Stimulated activated CD4-positive, alpha-beta T cell treated with anti-CD3 and anti-CD28 coated beads, TNF-alpha, amount 100 ng/mL, for 1 hour (primary cell): ENCODE measurements at places on chromosomes 3 and 15.

DNA sequence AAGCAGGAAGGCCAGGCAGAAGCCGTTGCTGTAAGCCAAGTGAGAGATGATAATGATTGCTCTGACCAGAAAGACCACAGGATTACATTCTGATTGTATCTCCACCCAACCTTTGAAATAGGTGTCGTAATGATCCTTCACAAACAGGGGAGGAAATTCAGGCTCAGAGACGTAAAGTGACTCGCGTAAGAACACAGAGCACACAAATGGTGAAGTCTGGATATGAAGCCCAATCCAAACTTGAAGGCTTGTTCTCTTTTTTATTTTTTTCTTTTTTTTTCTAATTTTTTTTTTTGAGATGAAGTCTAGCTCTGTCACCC is 25.3 kb upstream of the PIAS1 start:
- no peak for DNase-seq

- no peak for DNase-seq
Measured at GRCh38 chr3:195282961-195283360, 12.0 kb upstream of the XXYLT1 start.

- DNase-seq, result no peak
Measured at GRCh38 chr3:178392511-178392926, 143.7 kb upstream of the KCNMB2 start.

GRCh38 chr15:60583946-60584345 is 105.0 kb upstream of the ICE2 start:
- DNase-seq, result no peak

DNA sequence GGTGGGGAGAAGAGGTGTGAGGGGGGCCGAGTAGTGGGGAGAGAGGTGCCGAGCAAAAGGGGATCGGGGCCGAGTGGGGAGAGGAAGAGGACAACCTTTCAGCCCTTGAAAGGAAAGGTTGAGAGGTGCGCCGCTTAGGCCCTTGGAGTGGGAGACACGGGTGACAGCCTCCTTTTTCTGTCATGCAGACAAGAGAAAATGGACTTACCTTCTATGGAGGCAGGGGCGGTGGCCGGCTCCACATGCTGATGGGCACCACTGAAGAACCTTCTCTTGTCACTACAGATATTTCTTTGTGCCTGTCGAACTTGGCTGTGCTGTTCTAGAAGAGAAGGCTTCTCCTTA is 421 bp downstream of the KLHL18 start:
- no peak for DNase-seq

DNA sequence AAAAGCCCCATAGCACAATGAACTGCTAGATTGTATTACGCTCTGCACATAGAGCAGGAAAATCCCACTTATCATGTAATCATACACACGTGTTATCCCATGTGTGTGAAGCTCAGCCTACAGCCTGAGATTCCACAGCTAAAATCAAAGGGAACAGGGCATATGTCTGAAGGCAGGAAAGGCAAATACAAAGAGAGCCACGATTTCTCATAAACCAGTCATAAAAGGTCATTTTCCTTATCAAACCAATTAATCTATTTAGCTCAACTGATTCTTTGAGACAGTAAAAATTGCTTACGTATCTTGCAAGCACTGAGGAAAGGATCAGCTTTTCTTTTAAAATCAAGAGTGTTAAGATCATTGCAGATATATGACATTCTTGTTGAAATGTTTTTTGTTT is 199.5 kb upstream of the TBL1XR1 start:
- DNase-seq, result no peak

- no peak for DNase-seq
Measured at GRCh38 chr3:112627419-112627818, 13.5 kb downstream of the CCDC80 start.

DNA sequence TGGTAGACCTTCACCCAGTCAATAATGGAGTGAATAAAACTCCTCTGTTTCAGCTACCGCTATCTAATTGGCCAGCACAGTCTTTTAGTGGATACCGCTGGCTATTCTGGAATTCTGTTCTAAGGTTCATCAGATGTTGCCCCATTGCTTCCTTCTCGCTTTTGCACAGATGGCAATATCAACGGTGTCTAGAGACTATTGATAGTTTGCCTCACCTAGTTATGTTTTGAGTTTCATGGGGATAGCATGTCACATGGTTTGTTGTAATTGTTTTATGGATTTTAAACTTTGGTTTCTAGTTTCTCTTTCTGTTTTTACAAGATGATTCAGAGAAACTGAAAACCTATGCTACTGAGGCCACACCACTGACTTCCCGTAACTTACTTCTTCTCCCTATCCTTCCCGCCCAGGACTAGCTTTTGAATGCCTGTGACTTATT is 2.0 kb downstream of the XRN1 start:
- no peak for DNase-seq

DNA sequence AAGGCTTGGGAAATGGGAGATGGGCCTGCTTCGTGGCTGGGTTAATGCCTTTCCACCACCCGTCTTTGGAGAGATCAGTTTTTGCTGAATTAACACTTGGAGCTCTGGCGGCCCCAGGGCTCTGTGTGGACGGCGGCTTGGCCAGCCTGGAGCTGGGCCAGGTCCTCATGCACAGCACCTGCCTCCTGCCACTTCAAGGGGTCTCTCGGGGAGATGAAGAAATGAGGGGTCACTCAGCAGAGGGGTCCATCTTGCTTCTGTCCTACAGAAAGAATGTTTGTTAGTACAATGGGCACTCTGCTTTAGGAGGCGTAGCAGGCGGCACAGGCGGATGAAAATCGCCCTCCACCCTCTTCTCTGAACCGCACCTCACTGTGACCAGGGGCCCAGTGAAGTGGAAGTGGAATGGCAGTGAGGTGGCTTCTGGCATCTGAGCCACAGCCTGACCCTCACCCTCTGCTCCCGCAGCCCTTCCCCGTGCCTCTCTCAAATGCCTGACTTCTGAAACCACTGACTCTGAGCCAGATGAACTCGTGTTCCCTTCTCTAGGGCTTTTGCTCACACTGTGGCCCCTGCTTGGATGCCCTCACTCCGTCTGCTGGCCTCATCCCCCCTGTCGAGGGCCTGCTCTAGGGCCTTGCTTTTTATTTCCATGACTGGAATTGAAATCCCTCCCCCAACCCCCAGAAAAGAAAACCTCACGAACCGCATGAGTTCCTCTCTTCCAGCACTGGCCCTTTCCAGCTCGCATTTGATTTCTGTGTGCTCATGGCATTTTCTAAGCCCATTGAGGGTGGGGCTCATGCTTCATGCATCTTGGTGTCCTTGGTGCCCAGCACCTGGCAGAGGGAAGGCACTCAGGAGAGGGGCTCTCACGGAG is 42.2 kb downstream of the CHDH start:
- DNase-seq, result no peak

- DNase-seq, result no peak
Measured at GRCh38 chr3:117285737-117286136, 576.2 kb downstream of the TUSC7 start.

DNA sequence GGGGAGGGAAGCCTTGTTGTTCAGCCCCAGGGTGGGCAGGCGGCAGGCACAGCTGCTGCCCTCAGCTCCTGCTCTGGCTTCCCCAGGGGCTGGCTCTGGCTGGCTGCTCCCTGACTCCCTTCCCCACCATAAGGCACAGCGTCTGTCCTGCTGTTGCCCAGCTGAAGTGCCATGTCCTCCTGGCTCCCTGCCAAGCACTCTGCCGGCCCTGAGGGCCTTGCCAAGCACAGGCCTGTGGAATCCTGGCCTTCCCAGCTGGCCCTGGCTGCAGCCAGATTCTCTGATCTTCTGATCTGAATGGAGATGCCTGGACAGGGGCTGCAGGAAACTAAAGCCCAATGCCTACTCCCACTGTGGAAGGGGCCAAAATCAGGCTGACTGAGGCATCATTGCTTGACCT is 1.1 kb downstream of the IQCF6 start:
- no peak for DNase-seq

GRCh38 chr3:36900474-36901443 is 44.1 kb downstream of the TRANK1 start:
- no peak for DNase-seq

DNA sequence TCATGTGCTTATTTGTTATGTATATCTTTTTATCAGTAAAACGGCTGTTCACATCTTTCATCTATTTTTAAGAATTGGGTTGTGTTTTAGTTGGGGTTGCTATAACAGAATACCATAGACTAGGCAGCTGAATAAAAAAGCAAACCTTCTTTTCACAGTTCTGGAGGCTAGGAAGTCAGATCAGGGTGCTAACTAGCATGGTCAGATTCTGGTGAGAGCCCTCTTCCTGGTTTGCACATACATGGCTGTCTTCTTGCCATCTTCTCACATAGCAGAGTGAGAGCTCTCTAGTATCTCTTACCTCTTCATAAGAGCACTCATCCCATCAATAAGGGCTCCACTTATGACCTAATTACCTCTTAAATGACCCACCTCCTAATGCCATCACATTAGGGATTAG is 33.8 kb downstream of the NMD3 start:
- DNase-seq, result no peak

DNA sequence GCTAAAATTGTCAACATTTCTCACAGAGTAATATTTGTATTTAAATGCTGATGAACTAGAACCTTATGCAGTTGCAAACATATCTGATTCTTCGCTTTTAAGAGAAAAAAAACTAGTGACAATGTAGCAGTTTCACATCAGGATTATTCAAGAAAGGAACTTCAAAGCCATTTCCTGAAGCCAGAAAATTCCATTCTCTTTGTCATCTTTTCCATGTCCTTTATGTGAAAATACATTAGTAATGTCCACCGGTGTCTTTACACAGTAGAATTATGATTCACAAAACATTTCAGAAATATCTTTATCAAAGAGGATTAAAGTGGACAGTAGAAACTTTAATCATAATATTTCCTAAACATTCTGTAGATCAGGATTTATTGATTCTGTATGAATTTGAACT is 12.7 kb upstream of the LXN start:
- DNase-seq, result no peak

GRCh38 chr15:67175643-67176071 is 78.8 kb downstream of the AAGAB start:
- DNase-seq, result no peak

GRCh38 chr3:66113542-66113941 is 74.8 kb upstream of the MAGI1 start:
- DNase-seq, result no peak

- no peak for DNase-seq
Measured at GRCh38 chr15:74134387-74135027, 4.1 kb downstream of the ISLR2 start.

DNA sequence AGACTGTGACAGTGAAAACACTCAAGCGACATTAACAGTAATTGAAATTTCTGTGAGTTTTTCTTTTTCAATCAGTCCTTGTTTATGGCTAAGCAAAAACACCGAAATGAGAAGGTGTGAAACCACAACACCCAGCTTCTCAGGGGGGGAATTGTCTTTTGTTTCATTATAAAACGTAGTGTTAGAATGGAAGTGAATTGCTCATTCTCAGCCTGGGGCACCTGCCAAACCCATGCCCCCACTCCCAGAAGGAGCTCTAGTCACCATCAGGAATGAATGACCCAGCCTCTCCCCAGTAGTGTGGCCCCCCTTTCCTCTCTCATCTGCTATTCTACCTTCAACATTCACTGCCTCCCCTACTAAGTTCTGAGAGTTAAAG is 185.8 kb upstream of the CFAP20DC start:
- no peak for DNase-seq

- no peak for DNase-seq
Measured at GRCh38 chr3:149435996-149436885, 38.3 kb upstream of the TM4SF4 start.

DNA sequence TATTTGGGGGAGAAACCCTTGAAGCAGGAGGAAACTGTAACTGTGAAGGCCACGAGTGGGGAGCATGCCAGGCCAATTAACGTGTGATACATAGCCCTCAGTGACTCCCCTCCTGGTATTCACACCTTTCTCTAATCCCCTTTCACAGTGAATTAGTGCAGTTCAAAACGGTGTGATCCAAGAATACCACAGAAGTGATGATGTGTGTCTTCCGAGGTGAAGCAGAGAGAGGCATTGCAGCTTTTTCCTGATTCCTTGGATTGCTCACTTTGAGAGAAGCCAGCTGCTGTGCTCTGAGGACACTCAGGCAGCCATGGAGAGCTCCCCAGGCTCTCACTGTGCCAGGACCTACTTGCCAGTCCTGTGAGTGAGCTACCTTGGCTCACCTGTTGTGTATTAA is 17.3 kb downstream of the NIPA2 start:
- no peak for DNase-seq

GRCh38 chr3:36063992-36064391 is 316.3 kb upstream of the STAC start:
- DNase-seq, result no peak

- no peak for DNase-seq
Measured at GRCh38 chr3:8767667-8768363, 1.6 kb downstream of the OXTR start.

DNA sequence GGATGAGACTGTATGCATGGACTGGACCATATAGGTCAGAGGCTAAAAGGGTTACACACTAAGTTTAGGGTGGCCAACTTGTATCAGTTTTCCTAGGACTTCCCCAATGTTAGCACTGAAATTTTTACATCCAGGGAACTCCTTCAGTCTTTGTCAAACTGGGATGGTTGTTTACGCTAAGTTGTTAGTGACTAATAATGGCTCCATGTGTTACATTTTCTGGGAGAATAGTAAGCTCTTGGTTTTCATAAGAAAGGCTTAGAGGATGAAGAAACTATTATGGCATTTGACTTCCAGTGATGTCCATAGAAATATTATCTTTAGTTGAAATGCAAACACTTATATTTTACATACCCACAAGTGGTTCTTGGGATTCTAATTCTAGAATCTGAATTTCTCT is 57.9 kb upstream of the ST3GAL6 start:
- no peak for DNase-seq

DNA sequence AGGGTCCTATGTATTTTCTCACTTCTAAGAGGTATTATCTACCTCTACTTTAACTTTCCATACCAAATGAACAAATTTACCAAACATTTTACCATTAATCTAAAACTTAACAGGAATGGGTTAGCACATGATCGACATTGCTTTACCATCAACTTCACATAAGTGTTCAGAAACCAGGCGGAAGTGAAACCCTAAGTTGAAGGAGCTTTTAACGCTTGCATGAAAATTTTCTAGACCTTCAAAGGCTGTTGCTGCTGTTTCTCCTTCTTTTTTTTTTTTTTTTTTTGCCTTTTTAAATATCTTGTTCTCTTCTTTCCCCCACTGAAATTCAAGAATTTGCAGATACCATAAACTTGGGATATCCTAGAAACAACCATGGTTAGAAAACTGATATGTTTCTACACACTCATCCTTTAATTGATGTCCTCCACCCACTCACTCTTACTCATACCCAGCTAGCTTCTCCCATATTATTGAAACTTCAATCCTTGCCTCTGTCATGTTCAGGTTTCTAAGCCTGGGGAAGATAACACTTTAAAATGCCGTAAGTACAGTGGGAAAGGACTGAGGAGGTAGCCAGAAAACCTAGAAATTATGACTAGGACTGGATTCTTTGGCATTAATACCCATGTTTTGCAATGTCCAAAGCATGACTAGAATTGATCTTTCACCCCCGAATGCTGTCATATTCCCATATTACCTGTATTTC is 24.7 kb downstream of the MYO5A start:
- no peak for DNase-seq

- DNase-seq, result no peak
Measured at GRCh38 chr3:147937341-147937740, 528.2 kb downstream of the ZIC1 start.
